ENCODE measurements at places on chromosomes 2 and 18.
A peak's percentile ranks its signal among the peaks of the same experiment; 100 is the strongest.

GRCh38 chr2:216651351-216651881 is 18.2 kb downstream of the IGFBP2 start:
- DNase-seq: no peak

- DNase-seq: no peak
Observed at GRCh38 chr2:137893145-137893544, 71.1 kb upstream of the HNMT start.

- no peak for DNase-seq
Observed at GRCh38 chr2:205701509-205701908, 19.2 kb downstream of the NRP2 start.

GRCh38 chr2:138390316-138390945 is 111.1 kb upstream of the SPOPL start:
- peak; percentile 95 for DNase-seq

- no peak for DNase-seq
Observed at GRCh38 chr18:51617167-51617566, 419.7 kb upstream of the MEX3C start.

DNA sequence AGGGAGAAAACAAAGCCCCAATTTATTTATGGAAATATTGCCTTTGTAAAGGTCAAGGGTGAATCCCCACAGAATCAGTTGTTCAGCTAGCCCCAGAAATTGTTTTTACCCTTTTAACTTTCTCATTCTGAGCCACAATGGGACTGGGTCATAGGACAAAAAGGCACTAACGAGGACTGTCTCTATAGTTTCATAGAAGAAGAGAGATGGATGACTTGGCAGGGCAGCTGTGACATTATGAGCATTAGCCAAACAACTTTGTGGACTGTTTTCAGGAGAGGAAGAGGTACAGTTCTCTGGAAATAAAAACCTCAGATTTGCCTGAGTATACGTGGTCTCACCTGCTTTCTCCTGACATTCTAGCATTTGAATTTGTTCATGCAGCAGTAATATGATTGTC is 1155.8 kb upstream of the CHAC2 start:
- DNase-seq: no peak

GRCh38 chr2:218125626-218126080 is at the start of gene CXCR2:
Gene CXCR2 (plus strand): TSS chr2:218126028. CDS start chr2:218134802, 8,774 bp downstream.
- DNase-seq: no peak

DNA sequence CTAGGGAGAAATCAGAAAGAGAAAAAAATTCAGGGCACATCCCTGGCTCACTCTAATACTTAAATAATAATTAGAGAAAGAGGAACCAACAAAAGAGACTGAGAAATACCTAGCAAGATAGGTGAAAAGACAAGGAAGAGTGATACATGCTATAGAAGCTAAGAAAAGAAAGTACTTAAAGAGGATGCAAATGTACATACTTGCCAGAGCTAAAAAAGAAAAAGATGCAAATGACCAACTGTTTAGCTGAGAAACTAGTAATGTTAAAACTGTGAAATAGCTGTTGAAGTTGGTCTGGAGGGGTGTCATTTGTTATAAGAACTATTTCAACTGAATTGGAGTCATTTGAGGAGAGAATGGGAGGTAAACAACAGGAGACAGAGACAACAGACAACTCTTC is 412.2 kb downstream of the SPAG16 start:
- no peak for DNase-seq

GRCh38 chr2:1081451-1082225 is 131.0 kb downstream of the SNTG2 start:
- peak; percentile 53 for DNase-seq

DNA sequence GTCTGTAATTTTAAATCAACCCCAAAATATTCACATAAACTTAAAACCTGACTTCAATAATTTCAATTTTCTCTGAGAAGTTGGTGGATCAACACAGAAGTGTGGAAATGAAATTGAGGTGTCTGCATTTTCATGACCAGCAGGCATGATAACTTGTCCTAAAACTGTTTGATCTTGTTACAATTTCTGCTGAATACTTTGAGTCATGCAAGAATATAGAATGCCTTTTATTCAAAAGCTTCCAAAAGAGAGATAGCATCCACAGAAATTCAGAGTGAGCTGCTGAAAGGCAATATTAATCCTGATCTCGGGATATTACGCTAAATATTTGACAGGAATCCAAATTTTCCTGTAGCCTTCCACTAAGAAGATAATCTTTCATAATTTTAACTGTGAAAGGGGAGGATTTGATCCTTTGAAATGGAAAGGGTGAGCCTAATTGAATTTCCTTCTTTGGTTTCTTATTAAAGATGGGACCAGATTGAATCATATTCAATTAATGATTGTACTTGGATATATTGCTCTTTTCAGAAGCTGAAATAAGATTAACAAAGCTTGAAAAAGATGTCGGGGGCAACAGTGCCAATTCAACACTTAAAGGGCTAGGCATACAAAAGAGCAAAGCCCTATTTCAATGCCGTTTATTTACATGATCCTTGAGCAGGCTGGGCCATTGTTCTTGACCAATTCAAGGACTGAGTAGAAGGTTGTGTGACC is 129.3 kb downstream of the NCKAP5 start:
- DNase-seq: no peak

GRCh38 chr2:200177971-200178911 is 128.3 kb upstream of the SPATS2L start:
- no peak for DNase-seq

DNA sequence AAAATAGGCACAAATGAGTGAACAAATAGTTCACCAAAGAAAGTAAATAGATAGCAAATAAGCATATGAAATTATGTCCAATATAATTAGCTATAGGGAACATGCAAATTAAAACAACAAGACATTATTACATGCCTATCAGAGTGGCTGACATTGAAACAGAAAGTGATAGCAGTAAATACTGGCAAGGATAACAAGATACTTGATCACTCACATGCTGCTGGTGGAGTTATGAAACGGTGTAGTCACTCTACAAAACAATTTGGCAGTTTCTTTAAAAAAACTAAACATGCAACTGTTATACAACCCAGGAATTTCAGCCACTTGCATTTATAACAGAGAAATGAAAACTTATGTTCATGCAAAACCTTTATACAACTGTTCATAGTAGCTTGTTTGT is 439.2 kb upstream of the ACVR2A start:
- DNase-seq: no peak

DNA sequence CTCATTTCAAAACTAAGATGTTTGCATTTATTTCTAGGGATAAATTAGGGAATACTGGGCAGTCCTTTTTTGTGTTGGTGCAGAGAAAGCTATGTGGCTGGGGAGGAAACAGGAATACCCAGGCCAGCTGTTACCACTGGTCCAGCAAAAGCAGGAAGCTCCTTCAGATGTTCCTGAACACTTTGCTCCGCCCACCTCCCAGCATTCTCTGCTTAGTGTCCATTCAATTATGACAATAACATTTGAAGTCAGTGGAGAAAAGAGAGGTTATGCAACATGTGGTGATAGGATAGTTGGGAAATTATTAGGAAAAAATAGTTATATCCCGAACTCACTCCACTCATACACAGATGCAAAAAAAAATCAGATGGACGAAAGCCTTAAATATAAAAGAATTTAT is 22.1 kb upstream of the ARPC2 start:
- no peak for DNase-seq

DNA sequence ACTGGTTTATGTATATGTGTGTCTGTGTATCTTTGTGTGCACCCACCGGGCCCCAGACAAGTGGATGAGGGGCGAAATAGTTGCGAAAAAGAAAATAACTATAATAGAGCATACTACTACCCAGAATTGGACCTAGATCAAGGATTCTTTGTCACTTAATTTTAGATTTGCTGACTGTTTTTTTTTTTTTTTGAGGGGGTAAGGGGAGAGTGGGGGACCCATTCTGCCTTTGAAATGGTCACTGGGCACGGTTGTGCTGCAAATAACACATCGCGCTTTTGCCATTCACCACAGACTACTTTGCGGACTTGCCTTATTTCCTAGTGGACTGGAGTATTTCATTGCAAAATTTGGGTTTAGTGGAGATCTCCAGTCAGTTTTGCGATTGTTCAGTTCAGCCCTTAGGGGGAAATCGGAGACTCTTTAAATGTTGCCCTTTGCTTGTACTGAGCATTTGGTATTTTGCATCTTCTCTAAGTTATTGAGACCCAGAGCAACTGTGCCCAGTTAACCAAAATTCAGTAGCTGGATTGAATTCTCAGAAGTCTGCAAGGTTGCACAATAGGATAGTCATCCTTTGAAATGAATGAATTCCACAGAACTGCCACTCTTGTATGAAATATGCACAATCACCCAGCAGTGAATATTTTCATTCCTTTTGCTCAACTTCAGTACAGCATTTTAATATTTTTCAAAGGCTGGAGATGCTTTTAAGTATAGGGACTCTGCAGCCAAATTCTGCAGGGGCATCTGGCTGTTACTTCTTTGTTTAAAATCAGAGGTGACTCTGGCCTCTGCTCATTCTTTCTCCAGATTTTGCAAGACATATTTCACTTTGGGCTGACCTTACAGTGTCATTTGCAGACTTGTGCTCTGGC is 2.9 kb downstream of the TRIB2 start:
- DNase-seq: peak; percentile 59

GRCh38 chr2:219416938-219417337 is 1.2 kb upstream of the DES start:
- no peak for DNase-seq

DNA sequence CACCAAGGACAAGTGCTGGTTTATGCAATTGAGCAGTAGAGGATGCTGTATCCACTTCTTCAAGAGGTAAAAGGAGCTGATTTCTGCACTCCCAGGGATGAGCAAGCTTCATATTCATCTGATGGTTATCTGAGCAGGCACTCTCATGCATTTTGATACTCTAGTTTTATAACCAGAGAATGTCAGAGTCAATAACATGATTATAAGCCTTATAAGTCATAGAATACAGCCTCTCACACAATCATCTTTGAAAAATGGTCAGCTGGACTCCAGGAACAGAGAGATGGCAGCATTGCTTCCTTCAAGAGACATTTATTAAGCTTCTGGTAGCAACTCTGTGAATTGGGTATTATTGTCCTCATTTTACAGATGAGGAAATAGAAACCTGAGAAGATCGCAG is 167.1 kb downstream of the SLC8A1 start:
- DNase-seq: peak; percentile 20

- DNase-seq: peak; percentile 69
Observed at GRCh38 chr2:235640926-235641723, 147.3 kb downstream of the AGAP1 start.

GRCh38 chr18:24075767-24076597 is 61.4 kb downstream of the TTC39C start:
- no peak for DNase-seq

GRCh38 chr2:33108483-33109443 is 162.0 kb downstream of the LTBP1 start:
- no peak for DNase-seq

DNA sequence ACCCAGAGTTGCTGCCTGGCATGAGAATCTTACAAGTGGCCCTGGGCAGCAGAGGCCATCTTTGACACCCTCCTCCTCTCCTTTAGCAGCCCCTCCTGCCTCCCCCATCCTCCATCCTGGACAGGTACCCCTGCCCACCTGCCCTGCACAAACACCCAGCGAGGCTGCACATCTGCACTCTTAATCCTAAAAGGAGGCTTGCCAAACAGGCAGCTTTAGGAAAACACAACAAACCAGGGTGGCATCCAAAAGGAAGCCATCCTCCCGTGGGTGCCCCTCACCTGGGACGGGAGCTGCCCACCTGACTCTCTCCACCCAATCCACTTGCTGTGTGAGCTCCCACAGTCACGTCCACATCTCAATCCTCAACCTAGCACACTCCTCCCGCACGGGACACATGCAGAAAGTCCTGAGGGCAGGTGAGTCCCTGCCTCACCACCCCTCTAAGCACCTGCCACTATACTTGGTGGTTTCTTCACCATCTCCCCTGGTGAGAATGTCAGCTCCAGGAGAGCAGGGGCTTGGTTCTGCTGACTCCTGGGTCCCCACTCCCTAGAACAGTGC is 5.8 kb downstream of the BIN1 start:
- DNase-seq: no peak

DNA sequence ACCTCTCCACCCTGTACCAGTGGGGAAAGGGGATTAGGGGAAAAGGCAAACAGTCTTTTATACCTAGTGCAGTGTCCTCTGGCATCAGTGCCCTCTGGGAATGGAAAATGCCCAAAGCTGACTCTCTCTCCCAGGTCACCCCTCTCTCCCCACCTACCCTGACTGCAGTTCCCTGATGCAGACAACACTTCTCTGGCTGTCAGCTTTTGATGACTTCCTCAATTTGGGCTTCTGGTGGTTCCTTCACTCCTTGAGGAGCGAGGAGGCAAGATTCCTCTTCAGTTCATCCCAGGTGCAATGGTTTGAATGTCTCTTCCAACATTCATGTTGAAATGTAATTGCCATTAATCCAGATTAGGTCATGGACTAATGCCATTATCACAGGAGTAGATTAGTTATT is 19.7 kb upstream of the PPM1B start:
- no peak for DNase-seq

- no peak for DNase-seq
Observed at GRCh38 chr2:108382196-108382595, 4.4 kb downstream of the SULT1C4 start.

DNA sequence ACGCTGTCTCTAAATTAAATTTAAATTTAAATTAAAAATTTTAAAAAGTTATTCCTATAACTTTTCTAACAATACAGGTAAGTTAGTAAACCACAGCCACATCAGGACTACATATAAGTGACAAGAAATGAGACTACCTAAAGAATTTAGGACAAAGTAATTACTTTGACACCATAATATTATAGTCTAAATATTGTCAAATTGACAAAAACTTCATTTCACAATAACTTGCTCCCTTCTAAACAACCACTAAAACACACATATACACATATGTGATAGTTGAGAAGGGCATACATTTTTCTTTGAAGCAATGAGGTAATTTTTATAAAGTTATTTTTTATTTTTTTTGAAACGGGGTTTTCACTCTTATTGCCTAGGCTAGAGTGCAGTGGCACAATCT is 31.6 kb downstream of the FAM161A start:
- no peak for DNase-seq

DNA sequence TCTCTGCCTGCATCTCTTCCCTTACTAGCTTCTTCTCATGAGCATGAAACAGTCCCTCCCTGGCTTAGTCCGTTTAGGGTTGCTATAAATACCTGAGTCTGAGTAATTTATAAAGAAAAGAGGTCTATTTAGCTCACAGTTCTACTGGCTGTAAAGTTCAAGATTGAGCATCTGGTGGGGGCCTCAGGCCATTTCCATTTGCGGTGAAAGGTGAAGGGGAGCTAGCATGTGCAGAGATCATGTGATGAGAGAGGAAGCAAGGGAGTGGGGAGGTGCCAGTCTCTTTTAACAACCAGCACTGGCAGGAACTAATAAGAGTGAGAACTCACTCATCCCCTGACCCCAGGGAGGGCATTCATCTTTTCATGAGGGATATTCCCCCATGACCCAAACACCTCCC is 26.8 kb downstream of the RHBDD1 start:
- no peak for DNase-seq

GRCh38 chr2:109188898-109189297 is 59.9 kb downstream of the SH3RF3 start:
- no peak for DNase-seq
